ENCODE measurements at places on chromosomes 11 and 22.

GRCh38 chr22:41260871-41261270 is 20.1 kb upstream of the CHADL start:
- DNase-seq = no peak

DNA sequence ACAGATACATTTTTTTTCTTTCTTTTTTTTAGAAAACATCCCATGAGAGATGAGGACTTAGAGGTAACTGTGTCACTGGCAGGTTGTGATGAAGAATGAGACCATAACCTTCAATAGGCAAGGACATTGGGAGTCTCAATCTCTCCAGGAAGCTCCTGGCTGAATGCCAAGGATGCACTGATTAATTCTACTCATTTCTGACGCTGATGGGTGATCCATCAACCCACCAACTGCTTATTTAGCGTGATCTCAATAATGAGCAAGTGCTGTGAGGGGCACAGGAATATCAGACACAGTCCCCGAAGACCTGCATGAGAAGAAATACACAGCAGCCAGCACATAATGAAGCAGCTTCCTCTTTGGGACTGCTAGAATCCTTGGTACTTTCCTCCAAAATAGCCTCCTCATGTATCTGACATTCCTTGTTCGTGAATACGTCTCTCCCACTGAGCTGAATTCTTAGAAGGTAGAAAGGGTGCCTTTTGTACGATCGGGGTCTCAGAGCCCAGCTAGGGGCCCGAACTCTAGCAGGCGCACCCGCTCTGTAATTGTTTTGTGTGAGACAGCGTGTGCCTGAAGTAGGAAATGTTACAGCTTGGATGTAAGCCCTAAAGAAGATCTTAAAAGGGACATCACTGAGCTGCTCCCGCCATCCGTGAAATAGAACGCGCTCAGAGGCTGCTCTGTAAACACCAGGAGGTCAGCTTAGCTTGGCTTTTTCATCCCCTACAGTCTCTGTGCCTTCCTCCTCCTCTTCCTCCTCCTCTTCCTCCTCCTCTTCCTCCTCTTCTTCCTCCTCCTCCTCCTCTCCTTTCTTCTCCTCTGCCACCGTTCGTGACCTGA is 7.2 kb downstream of the CLMP start:
- no peak for DNase-seq

GRCh38 chr11:65661599-65662246 is 993 bp downstream of the RELA start:
- DNase-seq = no peak

GRCh38 chr11:76770642-76771445 is 12.3 kb upstream of the TSKU start:
- DNase-seq = no peak

DNA sequence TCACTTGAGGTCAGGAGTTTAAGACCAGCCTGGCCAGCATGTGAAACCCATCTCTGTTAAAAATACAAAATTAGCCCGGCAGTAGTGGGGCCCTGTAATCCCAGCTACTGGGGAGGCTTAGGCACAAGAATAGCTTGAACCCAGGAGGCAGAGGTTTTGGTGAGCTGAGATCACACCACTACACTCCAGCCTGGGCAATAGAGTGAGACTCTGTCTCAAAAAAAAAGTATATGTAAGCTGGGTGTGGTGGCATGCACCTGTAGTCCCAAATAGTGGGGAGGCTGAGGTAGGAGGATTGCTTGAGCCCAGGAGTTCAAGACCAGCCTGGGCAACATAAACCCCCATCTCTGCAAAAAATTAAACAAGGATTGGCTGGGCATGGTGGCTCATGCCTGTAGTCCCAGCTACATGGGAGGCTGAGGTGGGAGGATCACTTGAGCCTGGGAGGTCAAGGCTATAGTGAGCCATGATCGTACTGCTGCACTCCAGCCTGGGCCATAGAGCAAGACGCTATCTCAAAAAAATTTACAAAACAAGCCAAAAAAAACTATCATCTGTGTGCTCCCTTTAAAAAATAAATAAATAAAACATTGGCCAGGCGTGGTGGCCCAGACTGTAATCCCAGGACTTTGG is 10.8 kb downstream of the CRKL start:
- DNase-seq = no peak

DNA sequence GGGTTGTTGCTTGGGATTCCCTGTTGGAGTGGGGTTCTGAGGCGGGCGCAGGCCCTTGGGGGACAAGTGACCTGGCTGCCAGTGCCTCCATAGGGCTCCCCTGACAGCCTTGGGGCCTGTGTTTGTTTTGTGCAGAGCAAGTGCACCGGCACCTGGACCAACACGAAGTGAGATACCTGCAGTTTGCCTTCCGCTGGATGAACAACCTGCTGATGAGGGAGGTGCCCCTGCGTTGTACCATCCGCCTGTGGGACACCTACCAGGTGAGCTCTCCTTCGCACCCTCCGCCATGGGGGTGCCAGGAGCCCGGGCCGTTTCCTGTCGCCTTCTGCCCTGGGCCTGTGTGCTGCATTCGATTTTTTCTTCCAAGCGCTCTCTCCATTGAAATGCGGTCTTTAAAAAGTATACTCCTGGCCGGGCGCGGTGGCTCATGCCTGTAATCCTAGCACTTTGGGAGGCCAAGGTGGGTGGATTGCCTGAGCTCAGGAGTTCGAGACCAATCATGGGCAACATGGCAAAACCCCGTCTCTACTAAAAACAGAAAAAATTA is 274.6 kb downstream of the TBC1D22A start:
- DNase-seq = no peak

GRCh38 chr22:38437416-38437815 is 17.6 kb downstream of the KCNJ4 start:
- DNase-seq = no peak

- no peak for DNase-seq
Measured at GRCh38 chr22:20875296-20875695, 16.5 kb downstream of the SNAP29 start.

DNA sequence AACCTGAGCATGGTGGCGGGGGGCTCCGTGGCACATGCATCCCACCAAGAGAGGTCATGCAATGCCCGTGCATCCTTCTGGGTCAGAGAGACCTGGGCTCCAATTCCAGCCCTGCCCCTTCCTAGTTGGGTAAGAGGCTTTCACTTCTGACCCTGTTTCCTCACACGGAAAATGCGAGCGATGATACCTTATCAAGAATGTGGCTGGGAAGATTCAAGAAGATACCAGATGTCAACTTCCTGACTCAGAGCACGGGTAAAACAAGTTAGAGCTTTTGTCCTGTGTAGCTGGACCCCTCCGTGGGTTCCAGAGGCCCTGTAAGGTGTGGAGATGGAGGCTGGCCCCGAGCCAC is 8.7 kb upstream of the DGKZ start:
- DNase-seq = no peak

DNA sequence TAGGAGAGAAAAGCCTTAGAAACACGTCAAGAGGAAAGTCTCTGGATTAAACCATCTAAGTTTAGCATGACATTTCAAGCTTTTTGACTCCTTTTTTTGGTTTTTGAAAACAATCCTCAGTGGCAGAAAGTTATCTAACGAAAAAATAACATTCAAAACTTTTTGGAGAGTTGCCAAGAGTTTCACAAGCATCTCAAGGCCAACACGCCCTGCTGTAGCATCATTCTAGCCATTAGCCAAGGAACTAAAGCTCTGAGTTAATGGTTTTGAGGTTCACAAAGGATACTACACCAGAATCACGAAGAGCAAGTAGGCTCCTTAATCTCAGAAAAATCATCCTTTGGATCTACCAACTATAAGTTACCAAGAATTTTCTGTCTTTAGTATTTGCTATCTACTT is 94.8 kb downstream of the PICALM start:
- DNase-seq = no peak

GRCh38 chr11:16784097-16784496 is 45.6 kb downstream of the C11orf58 start:
- no peak for DNase-seq

- DNase-seq = no peak
Measured at GRCh38 chr11:15476371-15476917, 361.7 kb downstream of the INSC start.

- no peak for DNase-seq
Measured at GRCh38 chr11:116742104-116742503, 30.7 kb downstream of the BUD13 start.

GRCh38 chr11:78856211-78856610 is 281.5 kb upstream of the NARS2 start:
- no peak for DNase-seq

GRCh38 chr11:67668192-67668551 is 6.3 kb downstream of the ALDH3B2 start:
- DNase-seq = no peak

DNA sequence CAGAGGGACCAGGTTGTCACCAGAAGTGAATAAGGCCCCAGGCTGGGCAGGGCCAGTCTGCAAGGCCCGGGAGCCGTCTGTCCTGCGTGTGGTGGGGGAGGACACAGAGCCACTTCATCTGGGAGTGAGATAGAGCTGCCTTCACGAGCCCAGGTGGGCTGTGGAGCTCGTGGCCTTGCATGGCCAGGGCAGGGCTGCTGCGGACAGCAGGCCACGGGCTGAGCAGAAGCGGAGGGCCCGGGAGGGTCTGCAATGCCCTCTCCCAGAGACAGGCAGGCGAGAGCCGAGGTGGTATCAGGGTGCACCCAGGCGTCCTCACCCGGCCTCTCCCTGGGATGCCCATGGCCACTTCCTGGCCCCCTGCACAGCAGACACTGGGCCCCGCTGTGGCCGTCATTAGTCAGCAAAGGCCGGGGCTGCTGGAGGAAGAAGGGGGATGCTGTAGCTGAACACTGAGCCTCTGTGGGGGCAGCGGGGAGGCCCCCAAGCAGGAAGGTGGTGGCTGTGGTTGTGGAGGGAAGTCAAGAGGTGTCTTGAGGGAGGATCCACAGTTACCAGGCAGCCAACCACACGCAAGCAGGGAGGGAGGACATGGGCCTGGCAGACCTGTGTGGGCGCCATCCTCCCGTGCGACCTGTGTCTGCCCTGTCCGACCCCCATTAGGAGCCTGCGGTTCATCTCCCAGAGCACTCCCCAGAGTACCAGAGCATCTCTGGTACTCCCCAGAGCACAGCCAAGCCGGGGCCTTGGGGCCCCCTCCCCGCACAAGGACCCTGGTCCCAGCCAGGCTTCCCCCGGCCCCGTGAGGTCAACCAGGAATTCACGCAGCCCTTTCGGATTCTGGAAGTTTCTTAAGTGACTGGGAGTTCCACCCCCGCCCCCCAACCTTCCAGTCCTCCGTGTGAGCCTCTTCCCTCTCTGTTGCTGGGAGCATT is 1109.5 kb downstream of the BRD1 start:
- no peak for DNase-seq

Measured in T-helper 2 cell treated with Interferon-gamma antibody and Interleukin-4, amounts not matched to agents 5 μg/mL and 100 μg/mL, for 36 hours (primary cell).